ENCODE measurements at places on chromosomes 1 and 21. TPM values are rescaled to one million over a fixed set of nuclear protein-coding genes. Genes with fewer than 3 reads are reported as not detected.

ELF3 gene
- total RNA-seq = 0.07 TPM

IL20 gene
- not detected for total RNA-seq

C21orf58 gene
- 4.1 TPM for total RNA-seq

INKA2 gene
- total RNA-seq = 6.0 TPM

HSD3B1 gene
- not detected for total RNA-seq

DMBX1 gene
- not detected for total RNA-seq

KLHL21 gene
- 25.3 TPM for total RNA-seq

GNG12 gene
- total RNA-seq = 237 TPM

LAPTM5 gene
- total RNA-seq = 4.0 TPM

DNAJC28 gene
- 0.79 TPM for total RNA-seq

KRTAP11-1 gene
- not detected for total RNA-seq

LMX1A gene
- not detected for total RNA-seq

TMPRSS15 gene
- not detected for total RNA-seq

SLC6A9 gene
- total RNA-seq = 0.40 TPM

FAM131C gene
- total RNA-seq = 0.20 TPM

MEGF6 gene
- 49.2 TPM for total RNA-seq

SYCP1 gene
- total RNA-seq = not detected

STIL gene
- 15.8 TPM for total RNA-seq

RNU1-3 gene
- total RNA-seq = under 0.01 TPM

DHRS3 gene
- 37.1 TPM for total RNA-seq

KRTAP21-2 gene
- total RNA-seq = not detected

KLF17 gene
- total RNA-seq = not detected

C1orf87 gene
- total RNA-seq = not detected

MARK1 gene
- total RNA-seq = 0.99 TPM

PRAMEF25 gene
- not detected for total RNA-seq

CYP4A22 gene
- not detected for total RNA-seq

KIAA0040 gene
- total RNA-seq = 34.5 TPM

SPATA17 gene
- total RNA-seq = 0.07 TPM

ARMH1 gene
- not detected for total RNA-seq

SCP2 gene
- total RNA-seq = 137 TPM

VANGL1 gene
- 9.2 TPM for total RNA-seq

GBP5 gene
- 0.20 TPM for total RNA-seq

ZNF648 gene
- not detected for total RNA-seq

C1orf105 gene
- total RNA-seq = not detected

TNFRSF4 gene
- total RNA-seq = 0.79 TPM

HPDL gene
- 7.2 TPM for total RNA-seq

RRP1 gene
- total RNA-seq = 28.1 TPM

MORC3 gene
- total RNA-seq = 30.1 TPM

OR2T35 gene
- not detected for total RNA-seq

CDA gene
- 0.67 TPM for total RNA-seq

FAM72D gene
- 3.5 TPM for total RNA-seq

ACOT11 gene
- total RNA-seq = 3.2 TPM

SLC6A17 gene
- total RNA-seq = under 0.01 TPM

FLG2 gene
- total RNA-seq = not detected

FCER1A gene
- total RNA-seq = not detected

ESRRG gene
- not detected for total RNA-seq

DISP3 gene
- 0.07 TPM for total RNA-seq

NBPF4 gene
- total RNA-seq = not detected

Measured in pulmonary artery endothelial cell (primary cell).